ENCODE measurements at places on chromosomes 6 and 20.
A peak's percentile ranks its signal among the peaks of the same experiment; 100 is the strongest.

- no peak for DNase-seq
Measured at GRCh38 chr20:57742507-57743181, 32.8 kb upstream of the PMEPA1 start.

DNA sequence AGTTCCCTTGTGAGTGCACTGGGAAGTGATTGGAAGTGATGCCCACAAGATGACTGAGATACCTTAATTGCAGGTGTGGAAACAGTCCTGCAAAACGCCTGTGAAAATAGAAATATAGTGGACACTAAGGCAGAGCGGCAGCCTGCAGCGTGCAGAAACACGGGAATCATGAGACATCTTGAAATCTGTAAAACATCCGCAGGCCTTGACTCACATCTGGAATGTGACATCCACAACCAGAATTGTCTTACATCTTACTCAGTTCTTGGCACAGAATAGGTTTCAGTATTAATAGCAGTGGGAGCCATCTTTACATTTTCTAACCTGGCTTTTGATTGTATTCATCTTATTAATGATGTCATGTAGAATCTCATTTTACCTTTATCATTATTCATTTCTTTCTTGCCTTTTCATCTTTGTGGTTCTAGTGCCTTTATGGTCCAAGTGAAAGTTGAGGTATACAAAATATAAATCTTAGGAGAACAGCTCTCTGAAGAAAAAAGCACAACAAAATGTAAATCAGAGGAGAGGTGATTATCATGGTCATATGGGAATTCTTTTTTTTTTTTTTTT is 44.6 kb downstream of the CDYL start:
- no peak for DNase-seq

DNA sequence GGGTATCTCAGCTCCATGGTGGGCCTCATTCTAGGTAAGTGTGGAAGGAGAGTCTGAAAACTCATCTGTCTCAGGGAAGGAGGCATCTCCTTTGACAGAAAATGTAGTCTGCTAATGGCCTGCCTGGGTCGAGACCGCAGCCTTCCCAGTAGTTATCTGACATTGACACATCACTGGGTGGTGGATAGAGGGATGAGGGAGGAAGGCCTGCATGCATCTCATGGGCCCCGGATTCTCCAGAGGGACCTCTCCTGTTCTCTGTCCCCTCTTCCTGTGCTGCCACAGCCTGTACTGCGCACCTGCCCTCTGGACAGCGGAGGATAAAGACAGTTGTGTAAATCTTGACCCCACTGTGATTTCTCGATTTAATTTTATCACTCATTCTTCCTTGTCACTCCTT is 4.7 kb downstream of the PCMTD2 start:
- DNase-seq, result no peak

GRCh38 chr6:149905911-149906371 is 8.0 kb upstream of the RAET1E start:
- no peak for DNase-seq

- no peak for DNase-seq
Measured at GRCh38 chr6:145372671-145373151, 362.6 kb downstream of the EPM2A start.

- no peak for DNase-seq
Measured at GRCh38 chr20:36113036-36113435, 41.5 kb upstream of the EPB41L1 start.

- no peak for DNase-seq
Measured at GRCh38 chr6:18204691-18205090, 49.5 kb downstream of the KDM1B start.

DNA sequence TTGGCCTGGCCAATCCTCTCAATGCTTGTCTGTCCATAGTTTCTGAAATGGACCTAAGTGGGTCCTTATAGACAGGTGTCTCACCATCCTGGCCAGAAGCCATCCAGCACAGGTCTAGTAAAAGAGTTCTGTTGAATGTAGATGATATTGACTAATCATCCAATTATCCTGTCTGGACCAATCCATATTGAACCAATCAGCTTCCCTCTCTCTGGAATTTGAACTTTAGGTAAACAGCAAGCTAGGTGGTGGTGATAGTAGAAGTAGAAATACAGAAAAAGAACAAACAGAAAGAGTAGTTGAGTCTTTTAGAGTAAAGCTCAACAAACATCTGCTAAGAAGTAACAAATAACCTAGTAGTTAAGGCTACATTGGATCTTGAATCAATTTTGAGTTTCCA is 9.5 kb upstream of the PNRC1 start:
- no peak for DNase-seq

DNA sequence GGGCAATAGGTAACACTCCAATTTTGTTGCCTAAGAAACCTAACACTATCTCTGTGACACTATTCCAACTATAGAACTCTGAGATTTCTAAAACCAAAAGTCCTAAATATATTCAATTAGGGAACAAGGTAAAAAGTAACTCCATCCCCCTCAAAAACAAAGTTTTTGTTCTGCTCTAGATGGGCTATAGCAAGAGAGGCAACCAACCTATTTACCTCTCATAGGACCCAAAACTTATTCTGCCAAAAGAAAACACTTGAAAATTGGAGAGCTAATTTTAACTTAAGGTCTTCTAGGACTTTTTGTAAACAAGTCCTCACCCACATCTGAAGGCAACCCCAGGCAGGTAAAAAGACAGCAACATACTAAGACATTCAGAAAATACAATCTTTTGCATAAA is 7.7 kb downstream of the RBM39 start:
- no peak for DNase-seq

- no peak for DNase-seq
Measured at GRCh38 chr20:12999201-12999600, 9.6 kb upstream of the SPTLC3 start.

DNA sequence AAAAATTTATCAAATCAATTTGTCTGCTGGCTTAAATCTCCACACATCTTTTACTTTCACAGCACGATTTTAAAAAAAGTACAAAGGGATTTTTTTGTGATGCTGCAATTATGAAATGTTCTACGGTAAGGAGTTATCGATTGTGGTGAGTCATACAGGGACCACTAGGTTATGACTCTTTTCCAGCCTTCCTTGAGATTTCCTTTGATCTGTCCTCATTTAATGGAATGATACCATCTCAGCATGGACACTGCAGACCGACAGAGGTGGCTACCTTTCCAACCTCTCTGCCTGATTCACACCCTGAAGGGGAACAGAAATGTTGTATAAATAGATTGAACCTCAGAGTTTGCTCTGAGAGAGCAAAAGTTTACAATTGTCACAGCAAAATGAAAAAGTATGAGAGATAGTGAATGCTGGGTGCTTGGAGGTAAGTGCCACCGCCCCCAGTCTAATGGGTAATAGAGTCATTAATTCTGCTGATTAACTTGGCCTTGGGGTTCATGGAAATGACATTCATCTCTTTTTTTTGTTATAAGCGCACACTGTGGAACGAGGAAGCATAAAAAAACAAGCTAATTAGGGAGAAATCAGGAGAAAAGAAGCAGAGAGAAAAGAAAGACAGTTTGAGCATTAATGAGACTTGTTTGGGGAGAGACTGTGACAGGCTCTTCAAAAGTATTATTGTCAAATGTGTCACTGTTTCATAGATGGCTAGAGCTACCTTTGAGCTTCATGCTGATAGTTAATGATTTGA is 306.0 kb downstream of the RNF144B start:
- DNase-seq, result no peak

- DNase-seq, result no peak
Measured at GRCh38 chr6:38178584-38178886, 359.0 kb downstream of the ZFAND3 start.

GRCh38 chr6:144729502-144729901 is 444.4 kb downstream of the UTRN start:
- DNase-seq, result no peak

- no peak for DNase-seq
Measured at GRCh38 chr6:50847890-50848594, 29.4 kb downstream of the TFAP2B start.

DNA sequence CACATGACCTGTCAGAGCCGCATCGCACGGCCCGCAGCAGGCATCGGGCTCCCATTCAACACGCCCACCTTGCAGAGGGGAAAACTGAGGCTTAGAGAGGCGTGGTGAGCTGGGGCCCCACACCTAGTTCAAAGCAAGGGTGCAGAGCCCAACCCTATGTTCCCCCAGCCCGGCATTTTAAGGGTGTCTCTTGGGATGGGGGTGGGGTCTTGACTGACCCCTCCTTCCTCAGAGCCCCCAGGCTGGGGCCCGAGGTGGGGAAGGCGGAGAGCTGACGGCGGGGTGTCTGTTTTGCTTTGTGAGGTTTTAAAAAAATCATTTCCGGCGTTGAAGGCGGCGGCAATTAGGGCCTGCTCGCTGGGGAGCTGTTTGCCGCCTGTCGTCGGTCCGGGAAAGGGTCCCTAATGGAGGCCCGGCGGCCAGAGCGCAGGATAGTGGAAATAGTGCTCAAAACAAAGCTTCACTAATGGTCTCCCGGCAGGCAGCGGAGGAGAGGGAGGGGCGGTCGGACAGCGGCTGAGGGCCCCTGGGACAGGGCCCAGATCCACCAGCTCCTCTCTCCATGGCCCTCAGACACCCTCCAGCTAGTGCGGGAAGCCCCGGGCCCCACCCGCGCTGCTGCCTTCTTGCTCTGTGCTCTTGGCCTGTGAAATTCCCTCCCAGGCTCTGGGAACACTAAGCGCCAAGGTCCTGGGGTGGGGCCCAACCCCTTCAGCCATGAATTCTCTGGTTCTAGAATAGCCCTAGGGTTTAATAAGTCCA is 11.9 kb downstream of the VSTM2L start:
- no peak for DNase-seq

- DNase-seq, result no peak
Measured at GRCh38 chr6:33053230-33053629, 20.2 kb downstream of the HLA-DPA1 start.

- no peak for DNase-seq
Measured at GRCh38 chr6:163151212-163151611, 263.3 kb upstream of the QKI start.

- DNase-seq, result no peak
Measured at GRCh38 chr6:148980234-148980633, 233.4 kb downstream of the UST start.

DNA sequence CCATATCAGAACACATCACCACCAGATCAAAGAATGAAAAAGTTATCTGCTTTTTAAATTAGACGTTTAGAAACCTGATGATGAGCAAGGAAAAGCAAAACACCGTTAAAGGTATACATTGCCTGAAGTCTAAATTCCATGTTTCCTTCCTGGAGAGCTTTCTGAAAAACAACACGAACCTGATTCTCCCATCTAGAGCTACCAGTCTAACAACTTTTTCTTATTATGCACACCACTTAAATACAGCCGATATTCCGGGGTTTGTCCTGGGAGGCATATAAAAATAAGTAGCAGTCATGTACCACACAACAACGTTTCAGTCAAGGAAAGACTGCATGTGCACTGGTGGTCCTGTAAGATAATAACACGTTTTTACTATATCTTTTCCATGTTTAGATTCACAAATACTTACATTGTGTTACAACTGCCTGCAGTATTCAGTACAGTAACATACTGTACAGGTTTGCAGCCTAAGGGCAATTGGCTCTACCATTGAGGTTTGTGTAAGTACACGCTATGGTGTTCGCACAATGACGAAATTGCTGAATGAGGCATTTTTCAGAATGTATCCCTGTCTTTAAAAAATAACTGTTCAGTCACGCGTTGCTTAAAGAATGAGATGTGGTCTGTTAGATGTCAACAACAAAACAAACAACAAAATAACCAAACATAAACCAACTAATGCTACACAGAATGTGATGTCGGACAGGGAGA is 19.1 kb upstream of the LYRM2 start:
- no peak for DNase-seq

GRCh38 chr6:16976385-16977183 is 125.3 kb upstream of the STMND1 start:
- DNase-seq, result no peak

GRCh38 chr20:44738813-44739477 is 6.7 kb upstream of the KCNK15 start:
- DNase-seq, result peak; percentile 67

DNA sequence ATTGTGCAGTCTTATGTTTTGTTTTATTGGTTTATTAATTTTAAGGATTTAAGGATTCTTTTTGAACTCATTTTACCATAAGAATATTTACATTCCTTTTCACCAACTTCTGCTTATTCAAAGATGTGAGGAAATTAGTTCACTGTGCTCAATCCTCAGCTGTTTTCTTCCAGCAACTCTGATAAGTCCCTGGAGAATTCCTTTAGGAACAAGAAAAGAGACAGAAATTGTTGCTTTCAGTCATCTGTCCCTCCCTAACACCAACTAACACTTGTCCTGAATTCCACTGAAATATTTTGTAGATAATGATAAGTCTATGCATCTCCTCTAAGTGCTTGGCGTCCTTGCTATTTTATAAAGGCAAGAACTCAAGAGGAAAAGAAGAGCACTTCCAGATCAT is 334.8 kb upstream of the MARCKS start:
- DNase-seq, result no peak

GRCh38 chr6:111832833-111833418 is 40.3 kb downstream of the FYN start:
- no peak for DNase-seq

DNA sequence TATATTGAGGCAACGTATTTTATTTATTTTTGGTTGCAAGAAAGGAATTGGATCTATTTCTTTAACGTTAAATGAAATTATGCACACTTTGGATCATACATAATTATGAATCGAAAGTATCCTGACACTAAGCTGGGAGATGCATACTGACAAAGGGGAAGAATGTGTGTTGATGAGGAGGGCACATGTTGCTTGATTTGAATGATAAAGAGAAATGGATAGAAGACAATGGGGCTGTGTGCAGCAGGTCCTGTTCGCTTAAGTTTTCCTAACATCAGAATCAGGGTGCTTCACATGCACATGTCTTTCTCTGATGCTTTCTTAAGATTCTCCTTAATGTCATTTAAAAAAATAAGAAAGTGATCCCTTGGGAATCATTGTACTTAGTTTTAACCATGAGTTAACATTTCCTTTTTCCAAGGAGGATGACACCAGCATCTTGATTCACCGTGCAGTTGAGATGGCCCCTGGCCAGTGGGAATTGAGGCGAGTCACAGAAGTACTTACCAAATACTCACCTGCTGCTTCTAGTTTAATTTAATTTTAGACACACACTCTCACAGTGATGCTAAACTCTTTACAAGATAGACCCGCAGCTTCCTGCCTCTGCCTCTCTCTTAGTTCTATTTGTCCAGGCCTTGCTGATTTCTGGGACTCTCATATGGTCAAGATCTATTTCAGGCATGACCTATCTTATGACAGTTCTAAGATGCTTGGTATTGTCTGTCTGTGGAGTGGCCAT is 116.5 kb downstream of the CLIC5 start:
- DNase-seq, result no peak

DNA sequence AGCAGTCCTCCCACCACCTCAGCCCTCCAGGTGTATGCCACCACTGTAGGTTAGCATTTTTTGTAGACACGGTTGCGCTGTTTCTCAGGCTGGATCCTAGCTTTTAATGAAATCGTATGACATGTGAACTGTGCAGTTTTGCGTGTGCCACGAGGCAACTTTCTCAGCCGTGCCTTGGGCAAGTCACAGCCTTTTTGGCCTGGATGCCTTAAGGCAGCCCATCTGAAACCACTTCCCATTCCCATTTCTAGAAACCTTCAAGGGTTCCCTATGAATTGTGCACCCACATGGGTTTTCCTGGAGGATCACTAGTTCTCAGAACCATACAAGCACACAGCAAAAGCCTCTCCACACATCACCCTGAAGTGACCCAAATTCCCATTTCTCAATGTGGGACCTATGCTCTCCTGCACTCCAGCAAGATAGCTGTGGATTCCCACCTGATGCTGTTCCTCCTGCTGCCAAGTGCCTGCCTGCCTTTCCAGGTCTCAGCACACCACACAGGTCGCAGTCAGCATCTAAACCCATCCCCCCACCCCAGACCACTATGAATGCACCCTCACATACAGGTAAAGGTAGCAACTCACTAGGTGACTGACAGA is 28.9 kb downstream of the SNX5 start:
- no peak for DNase-seq
